ENCODE measurements at places on chromosomes 7 and 10.

GRCh38 chr10:62075912-62076311, 174.4 kb downstream of the ARID5B start:
- DNase-seq = no peak

DNA sequence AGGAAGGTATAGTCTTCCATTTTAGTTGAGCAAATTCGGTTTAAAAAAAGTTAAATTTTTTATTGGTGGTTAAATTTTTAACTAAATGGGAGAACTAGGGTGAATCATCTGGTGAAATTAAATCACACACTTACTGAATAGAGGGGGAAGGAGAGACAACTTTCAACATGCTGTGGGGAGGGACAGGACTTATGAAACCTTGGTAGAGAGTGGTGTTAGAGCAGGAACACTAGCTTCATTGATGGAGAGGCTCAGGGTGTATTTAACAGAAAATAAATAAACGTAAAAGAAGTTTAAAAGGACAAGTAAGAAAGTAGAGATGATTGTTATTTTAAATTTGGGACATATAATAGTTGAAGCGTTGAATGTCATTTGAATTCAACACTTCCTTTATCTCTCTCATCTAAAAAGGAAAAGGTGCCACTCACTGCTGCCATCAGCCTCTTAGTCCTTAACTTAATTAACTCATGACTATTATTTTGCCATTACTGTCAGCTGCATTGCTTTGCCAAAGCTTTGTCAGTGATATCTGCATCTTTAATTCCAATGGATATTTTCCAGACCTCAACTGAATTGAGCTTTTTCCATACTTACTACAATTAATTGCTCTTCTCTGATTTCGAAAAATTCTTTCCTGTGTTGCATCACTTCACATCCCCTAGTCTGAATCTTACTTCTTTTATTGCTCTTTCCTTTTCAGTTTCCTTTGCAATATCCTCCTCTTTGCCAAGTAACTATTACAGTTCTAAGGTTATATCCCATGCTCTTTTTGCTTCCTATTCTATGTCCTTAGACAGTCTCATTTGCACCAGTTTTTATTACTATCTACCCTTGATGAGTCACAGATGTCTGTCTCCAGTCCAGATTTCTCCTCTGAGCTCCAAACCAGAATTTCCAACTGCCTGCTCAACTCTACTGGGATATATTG, 71.7 kb downstream of the GNAT3 start:
- no peak for DNase-seq

DNA sequence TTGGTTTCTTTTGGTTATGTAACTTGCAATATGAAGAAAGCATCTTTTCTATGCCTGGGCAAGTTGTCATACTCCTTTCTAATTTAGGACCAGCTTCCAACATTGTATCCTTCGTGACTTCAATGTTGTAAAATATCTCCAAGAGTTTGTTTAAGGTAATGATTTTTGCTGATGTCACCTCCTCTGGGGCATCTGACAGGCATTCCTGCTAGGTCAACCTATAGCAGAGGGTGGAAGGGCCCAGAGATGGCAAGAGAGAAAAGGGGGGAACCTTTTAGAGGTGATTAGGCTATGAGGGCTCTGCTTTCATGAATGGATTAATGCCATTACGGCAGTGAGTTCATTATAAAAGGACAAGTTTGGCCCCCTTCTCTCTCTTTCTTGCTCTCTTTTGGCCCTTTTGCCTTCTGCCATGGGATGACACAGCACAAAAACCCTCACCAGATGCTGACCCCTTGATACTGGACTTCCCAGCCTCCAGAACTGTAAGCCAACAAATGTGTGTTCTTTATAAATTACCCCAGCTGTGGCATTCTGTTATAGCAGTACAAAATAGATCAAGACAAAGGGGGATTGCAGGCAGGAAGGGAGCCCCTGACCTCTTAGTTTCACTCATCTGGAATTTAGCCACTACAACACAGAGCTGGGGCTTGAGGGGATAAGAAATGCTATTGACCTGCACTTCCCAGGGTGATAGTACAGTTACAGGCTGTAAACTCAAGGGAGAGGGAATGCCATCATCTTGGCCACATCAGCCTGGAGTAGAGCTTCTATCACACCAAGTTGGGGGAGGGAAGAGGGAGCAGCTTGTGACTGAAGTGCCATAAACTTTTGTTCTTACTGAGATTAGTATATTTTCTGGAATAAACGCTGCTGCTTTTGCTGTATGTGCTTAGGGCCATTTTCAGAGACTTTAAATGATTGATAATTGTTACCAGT, 195.9 kb downstream of the CFTR start:
- DNase-seq = no peak

DNA sequence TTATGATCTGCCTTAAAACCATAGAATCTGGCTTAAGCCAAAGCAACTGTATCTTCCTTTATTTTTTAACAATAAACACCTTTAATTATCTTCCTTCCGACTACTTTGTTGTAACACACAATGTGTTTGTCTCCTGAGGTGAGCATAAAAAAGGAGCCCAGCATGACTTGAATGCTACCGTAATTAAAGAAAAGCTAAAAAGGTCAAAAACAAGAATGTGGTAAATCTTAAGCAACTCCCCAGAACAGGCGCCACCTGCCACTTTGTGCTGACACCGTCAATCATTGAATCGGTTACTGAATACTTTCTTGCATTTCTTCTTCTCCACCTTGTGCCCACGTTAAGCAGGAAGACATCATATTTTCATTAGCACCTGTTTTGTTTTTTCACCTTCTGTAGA, 569.9 kb upstream of the C7orf33 start:
- DNase-seq = no peak

- peak; percentile 62 for DNase-seq
These were observed 118.3 kb downstream of the KLF6 start for GRCh38 chr10:3666525-3667302.

DNA sequence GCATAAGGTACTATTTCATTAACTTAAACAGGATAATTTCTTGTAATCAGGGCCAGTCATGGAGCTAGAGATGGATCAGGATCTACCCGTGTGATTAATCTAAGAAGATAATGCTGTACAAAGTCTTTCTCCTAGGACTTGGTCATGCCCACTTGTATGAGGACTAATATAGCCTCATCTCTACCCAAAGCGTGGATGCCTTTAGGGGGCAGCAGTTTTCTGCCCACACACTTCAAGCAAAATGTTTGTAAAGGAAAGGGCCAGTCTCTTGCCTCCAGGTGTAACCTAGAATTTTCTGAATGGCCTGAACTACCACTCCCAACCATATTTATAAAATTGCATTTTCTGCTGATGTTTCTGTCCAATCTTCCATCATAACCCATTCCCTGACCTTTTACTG, 764.0 kb upstream of the IGFBP3 start:
- no peak for DNase-seq

DNA sequence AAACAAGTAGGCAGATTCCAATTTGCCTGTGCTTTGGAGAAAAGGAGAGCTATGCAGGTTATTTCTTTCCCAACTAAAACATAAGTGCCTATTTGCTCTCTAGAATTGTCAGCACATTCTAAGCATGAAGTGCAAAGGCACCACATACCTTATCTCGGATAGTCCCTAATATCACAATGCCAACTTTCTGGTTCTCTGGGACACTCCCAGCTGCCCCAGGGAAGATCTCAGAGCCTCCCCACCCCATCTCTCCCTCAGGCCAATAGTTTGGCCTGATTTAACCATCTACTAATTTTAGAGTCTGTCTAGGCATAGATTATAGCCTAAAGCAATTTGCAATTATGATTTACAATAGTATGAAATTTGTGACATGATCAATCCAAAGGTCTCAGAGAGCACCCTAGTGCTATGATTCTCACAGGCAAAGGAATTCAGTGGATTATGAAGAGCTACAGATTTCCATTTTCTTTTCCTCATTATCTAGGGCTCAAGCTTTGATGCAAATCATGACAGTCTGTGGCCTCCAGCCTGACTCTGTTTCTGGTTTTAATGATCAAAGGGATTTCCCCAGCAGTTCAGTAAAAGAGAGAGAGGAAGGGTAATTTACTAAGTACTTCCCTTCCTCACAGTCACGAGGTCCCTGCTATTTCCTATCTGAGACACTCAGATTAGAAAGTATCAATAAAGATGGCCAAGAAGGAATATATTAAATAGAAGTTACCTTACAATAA, 29.0 kb upstream of the IL6 start:
- no peak for DNase-seq

DNA sequence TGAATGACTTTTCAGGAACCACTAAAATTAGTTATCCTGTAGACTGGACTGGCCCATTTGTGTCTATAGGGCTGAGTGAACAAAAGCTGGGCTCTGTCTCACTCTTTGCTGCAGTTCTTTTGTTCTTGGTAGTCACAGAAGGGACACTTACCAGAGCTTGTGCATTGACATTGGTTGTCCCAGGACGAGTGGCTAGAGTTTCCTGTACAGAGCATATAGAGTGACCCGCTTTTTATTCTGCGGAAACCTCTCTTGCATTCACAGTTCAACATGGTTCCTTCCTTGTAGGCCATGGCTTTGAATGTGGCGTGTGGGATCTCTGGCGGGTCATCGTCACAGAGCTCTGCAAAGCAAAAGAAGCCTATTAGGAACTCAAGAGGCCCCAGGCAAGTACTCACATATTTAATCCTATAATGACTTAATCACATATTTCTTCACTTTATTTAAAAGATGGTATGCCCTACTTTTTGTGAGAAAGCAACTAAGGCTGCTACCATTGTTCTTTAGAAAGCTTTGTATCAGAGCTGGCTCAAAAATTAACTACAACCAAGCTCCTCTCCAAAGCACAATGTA, 36.4 kb downstream of the IL2RA start:
- DNase-seq = no peak

DNA sequence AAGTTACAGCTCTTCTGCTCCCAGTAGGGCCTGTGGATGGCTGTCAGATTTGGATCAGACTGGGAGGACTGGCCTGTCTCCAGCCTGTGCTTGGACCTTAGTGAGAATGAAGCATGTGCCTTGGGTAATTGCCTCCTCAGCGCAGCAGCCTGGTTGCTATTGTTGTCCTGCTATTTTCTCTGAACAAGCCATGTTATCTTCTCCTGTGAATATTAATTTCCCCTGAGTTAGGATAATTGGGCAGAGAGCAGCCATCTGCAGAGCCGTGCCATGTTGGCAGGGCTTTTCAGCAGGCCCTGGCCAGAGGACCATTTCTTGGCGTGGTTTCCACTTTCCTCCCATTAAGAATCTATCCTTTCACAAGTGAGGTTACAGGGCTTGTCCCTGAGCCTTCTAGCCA, 497.3 kb downstream of the SORCS3 start:
- no peak for DNase-seq

- no peak for DNase-seq
These were observed 27.9 kb upstream of the CDK14 start for GRCh38 chr7:90568213-90568612.

DNA sequence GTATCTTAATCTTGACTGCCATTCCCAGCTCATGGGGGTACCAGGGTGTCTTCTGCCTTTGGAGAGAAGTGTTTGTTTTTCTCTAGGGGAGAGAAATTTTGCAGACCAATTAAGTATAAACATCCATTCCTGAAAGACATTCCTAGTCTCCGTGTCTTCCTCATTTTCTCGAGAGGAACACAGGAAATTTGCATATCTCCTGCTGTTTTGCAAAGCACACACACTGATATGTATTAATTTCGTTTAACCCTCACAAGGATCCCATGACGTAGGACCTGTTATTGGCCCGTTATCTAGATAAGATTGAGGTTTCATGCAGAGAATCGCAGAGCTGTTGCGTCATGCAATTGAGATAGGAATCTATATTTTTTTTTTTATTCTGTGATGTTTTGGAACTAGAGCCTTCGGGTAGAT, 944 bp downstream of the RHBDD2 start:
- peak; percentile 36 for DNase-seq

GRCh38 chr7:105009667-105010503, 4.1 kb upstream of the KMT2E start:
- no peak for DNase-seq

DNA sequence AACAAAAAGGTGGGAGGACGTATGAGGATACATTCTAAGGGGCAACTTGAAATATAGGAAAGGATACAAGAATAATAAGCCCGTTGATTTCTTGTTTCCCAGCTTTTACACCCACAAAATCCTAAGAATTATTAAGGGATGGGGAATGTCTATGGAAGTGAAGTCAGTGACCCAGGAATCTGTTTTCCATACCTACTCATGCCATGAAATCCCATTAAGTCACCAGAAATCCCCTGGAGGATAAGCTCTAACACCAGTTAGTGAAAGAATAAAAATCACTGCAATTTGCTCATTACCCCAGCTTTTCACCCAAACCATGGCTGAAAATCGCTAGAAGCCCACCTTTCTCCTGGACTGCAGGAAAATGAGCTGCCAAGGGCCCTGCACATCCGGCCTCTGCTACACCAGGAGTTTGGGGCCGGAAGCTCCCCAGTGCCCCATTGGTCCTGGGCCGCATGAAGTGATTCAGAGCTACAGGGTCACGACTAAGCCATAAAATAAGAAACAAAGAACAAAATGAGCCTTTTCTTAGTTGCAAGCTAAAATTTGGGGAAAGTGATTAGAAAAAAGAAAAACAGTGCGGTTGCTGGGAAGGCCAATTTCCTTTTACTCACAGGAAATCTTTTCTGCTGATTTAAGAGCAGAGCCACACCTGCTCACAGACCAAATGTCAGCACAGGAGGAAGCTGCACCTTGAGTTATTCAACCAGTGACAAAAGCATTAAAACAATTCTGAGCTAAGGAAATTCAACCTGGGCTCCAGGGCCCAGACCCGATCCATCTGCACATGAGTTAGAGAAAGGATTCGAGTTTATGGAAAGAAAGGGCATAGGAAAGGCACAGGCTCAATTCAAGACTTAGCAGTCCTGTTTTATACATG, 40.3 kb downstream of the HIPK2 start:
- DNase-seq = peak; percentile 52

DNA sequence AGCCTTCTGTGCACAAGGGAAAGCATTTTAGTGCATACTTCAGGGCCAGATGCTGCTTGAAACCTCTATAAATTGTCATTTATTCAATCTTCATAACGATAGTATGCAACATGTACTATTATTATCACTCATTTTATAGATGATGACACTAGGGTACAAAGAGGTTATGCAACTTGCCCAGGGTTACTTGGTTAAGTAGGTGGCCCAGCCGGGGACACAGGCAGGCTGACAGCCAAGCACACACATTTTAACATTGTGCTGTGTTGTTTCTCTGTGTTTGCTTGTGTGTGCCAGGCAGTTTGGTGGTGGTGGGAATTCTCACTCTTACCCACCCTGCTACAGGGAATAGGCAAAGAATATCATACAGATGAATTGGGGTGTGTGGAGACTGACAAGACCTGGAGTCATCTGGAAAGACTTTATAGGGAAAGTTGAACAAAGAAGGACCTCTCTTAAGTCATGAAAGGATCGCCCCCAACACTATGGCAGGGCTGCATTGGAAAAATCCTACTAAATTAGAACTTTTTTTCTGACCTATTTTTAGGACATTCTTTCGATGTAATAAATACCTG, 98.9 kb downstream of the MKX start:
- DNase-seq = no peak
